ENCODE measurements at places on chromosomes 11 and 22.

DNA sequence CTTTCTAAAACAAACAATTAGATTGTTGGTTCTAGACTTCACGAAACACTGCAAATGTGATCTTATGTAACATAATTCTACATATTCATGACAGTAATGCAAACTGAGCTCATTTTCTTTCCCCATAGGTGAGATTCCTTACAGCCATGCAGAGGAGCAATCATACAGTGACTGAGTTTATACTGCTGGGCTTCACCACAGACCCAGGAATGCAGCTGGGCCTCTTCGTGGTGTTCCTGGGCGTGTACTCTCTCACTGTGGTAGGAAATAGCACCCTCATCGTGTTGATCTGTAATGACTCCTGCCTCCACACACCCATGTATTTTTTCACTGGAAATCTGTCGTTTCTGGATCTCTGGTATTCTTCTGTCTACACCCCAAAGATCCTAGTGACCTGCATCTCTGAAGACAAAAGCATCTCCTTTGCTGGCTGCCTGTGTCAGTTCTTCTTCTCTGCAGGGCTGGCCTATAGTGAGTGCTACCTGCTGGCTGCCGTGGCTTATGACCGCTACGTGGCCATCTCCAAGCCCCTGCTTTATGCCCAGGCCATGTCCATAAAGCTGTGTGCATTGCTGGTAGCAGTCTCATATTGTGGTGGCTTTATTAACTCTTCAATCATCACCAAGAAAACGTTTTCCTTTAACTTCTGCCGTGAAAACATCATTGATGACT lies 1.5 kb downstream of the OR9G1 start:
- DNase-seq: no peak

DNA sequence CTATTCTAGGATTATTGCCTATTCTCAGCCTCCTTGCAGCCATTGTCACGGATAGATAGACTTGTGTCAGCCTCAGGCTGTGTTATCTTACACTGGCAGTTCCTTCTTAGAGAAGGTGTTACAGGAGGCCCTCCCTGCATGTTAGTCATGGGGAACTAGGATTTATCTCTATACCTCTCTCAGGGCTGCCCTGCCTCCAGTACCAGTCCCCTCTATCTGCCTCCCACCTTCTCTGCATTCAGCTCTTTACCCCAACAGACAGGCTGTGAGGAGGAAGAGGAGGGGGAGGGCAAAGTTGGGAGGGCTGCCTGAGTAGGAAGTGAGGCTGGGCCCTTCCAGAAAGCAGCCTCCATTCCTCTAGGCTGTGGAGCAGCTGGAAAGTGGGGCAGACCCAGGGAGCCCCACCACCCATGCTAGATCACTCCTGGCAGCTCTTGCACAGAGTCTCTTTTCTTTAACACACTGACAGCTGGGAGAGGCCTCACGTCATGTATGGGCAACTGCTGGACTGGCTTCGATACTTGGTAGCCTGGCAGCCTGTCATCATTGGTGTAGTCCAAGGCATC lies 2.9 kb upstream of the IL18BP start:
- DNase-seq: no peak

DNA sequence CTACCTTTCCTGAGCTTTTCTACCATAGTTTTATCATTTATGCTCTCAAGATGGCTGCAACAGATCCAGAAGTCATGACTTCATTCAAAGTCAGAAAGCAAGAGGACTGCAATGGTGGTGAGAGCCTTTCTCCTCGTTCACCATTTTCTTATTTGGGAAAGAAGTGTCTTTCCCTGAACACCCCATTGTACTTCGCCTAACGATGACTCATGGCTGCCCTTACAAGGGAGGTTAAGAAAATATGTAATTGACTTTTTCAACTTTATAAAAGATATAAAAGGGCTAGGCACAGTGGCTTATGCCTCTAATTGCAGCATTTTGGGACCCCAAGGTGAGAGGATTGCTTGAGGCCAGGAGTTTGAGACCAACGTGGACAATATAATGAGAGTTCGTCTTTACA lies 541.7 kb downstream of the METTL15 start:
- no peak for DNase-seq

- no peak for DNase-seq
Observed at GRCh38 chr11:790721-791564, 1.1 kb upstream of the CEND1 start.

GRCh38 chr11:57513452-57513795 lies 2.1 kb downstream of the SLC43A1 start:
- DNase-seq: no peak

GRCh38 chr11:63840356-63841060 lies 1.6 kb downstream of the MARK2 start:
- DNase-seq: no peak

DNA sequence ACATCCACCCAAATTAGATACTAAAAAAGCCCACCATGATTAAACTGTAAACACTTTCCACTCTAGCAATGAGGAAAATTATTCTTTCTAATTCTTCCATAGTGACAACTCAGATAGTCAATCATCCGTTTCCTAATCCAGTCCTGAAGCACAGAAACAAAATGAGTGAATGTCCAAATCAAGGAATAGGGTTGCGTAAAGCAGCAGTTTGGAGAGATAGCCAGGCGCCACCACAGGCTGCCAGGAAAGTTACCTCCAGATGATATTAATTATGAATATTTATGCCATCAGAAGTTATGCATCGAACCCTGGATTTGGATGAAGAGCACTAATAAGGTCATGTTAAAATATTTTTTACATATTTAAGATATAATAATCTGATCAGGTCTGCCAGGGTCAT lies 63.2 kb downstream of the ETS1 start:
- DNase-seq: no peak

- DNase-seq: no peak
Observed at GRCh38 chr22:48138855-48139254, 1376.4 kb downstream of the TBC1D22A start.

DNA sequence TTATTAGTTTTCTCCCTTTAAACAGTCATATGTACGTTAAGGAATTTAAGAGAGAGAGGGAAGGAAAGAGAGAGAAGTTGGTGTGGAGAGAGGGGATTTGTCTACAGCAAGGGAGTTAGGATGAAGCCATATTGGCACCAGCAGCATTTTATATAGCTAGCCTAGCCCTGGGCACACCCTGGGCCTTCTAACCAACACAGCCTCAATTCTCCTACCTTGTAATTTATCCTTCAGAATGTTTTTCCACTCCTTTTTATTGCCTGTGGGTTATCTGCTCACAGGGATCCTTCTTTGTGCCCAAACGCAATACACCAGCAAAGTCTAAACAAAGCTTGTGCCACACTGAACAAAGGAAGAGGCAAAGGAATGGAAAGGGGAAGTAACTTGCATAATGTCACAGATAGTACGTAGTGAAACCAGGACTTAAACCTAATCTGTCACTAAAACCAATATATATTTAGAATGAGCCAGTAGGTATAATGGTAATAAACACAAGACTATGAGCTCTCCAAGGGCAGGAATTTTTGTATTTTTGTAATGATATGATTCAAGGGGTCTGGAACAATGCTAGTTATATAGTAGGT lies 613.8 kb upstream of the TENM4 start:
- DNase-seq: no peak

- DNase-seq: no peak
Observed at GRCh38 chr11:48013269-48013901, 33.0 kb downstream of the PTPRJ start.

GRCh38 chr11:86183694-86184093 lies 60.9 kb upstream of the EED start:
- no peak for DNase-seq

DNA sequence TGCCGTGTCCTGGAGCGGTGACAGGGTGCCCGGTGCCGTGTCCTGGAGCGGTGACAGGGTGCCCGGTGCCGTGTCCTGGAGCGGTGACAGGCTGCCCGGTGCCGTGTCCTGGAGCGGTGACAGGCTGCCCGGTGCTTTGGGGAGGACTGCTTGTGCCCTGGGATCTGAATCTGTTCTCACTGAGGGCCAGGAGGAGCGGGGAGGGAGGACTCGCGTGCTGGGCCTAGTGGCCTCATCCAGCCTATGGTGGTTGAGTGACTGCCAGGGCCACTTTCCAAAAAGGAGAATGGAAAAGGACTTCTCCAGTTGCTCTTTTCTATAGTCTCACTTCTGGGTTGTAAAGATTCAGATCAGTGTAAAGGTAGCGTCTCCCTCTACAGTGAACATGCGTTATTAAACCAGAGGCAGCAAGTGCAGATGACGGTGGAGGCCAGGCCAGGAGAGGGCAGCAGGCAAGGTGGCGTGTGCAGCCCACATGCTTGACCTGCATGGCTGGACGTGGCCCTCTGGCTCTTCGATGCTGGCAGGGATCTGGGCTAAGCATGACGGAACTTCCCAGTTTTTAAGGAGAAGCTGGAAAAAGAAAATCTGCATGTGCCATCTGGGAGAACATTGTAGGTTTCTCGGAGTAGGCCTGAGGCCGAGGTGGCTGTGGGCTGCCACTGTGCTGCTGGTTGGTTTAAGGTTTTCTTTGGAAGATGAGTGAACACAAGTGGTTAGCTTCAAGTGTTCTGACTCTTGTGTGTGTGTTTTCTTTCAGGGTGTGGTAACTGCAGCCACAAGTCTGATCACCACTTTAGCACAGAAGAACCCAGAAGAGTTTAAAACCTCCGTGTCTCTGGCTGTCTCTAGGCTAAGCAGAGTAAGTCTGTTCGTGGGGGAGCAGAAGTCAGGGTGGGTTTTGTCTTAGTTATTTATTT lies 55.0 kb downstream of the AP2A2 start:
- no peak for DNase-seq

DNA sequence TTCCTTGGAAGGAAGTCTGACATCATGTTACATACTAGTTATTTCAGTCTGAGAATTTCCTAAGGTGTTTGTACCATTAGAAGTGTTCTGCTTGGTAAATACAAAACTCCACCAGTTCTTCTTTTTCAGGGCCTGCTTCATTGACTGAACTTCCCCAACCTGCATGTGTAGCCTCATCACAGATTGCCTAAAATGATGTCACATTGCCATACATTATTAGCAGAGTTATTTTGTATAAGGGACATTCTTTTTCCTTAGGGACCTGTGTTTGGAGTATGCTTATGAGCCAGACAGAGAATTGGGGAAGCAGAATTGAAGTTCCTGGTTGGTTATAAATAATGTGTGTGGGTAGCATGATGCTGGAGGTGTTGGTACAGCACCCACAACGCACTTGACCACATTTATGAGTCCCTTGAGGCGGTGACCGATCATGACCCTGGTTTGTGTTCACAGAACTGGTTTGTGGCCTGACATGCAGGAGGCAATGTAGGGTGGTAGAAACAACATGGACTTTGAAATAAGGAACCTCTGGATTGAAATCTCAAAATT lies 16.4 kb upstream of the MMP7 start:
- DNase-seq: no peak

GRCh38 chr11:109039611-109040010 lies 374.7 kb downstream of the DDX10 start:
- no peak for DNase-seq

GRCh38 chr11:2929531-2929949 lies 320 bp upstream of the PHLDA2 start:
- DNase-seq: no peak

- DNase-seq: no peak
Observed at GRCh38 chr22:40345815-40346184, 500 bp upstream of the ADSL start.

- no peak for DNase-seq
Observed at GRCh38 chr11:92707665-92708064, 261.8 kb upstream of the MTNR1B start.

DNA sequence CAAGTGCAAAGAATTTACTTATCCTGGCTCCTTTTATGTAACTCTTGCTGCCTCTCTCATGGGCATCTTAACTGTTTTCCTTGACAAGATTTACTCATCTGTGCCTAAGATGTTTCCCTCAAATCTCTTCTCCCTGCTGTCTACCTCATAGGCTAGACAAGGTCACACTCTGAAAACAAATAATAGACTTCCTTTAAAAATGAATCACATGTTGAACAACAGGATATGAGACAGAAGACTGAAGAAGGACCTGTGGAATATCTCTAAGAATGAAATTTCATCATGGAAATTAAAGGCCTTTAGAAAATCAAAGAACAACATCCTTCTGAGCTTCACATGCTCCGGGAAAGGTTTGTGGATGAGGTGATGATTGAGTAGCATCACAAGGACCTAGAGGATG lies 6.0 kb upstream of the SCGB2A2 start:
- no peak for DNase-seq

GRCh38 chr11:9718147-9718546 lies 54.3 kb downstream of the SWAP70 start:
- DNase-seq: no peak

DNA sequence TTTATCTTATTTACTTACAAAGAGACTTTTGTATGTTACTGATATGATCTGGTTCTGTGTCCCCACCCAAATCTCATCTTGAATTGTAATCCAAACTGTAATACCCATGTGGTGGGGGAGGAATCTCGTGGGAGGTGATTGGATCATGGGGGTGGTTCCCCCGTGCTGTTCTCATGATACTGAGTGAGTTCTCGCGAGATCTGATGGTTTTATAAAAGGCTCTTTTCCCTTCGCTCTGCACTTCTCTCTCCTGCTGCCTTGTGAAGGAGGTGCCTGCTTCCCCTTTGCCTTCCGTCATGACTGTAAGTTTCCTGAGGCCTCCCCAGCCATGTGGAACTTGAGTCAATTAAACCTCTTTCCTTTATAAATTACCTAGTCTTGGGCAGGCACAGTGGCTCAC lies 42.4 kb upstream of the WNT7B start:
- DNase-seq: no peak

GRCh38 chr22:22926370-22927195 lies 39.0 kb downstream of the IGLL5 start:
- no peak for DNase-seq

DNA sequence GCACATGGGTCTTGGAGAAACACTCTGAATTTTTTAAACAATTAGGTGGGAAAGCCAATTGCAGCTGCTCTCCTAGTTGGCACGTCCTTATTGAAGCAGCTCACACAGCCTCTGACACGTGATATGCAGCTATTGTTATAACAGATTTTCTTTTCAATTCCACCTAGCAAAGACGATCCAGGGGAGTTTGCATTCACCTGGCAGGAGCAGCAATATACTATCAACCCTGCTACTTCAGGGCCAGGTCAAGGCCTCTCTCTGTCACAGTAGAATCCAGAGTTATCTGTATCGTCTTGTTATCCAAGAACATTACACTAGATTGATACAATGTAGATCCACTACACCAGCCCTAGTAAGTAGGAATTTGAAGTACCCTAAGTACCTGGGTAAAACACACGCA lies 8.3 kb downstream of the KRTAP5-11 start:
- no peak for DNase-seq

DNA sequence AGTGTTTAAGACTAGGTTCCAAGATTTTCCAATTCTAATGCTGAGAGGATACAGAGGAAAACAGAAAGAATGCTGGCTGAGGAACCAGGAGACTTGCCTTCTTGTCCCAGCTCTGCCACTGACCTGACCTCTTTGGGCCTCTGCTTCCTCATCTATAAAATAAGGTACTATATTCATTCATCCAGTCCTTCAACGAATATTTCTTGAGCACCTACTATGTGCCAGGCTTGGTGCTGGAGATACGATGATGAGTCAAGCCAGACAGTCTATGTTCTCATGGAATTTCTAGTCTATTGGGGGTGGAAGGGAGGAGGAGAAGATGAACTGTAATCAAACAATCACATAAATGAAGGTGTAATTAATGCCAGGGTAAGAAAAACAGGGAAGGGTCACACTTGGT lies 27.8 kb upstream of the UPB1 start:
- no peak for DNase-seq

- DNase-seq: no peak
Observed at GRCh38 chr22:39114112-39114511, 17.1 kb downstream of the APOBEC3H start.

GRCh38 chr11:116527180-116527991 lies 245.4 kb downstream of the BUD13 start:
- no peak for DNase-seq

GRCh38 chr11:77069336-77069968 lies 2.7 kb downstream of the CAPN5 start:
- no peak for DNase-seq

Measured in substantia nigra (tissue), 51 donors.